Activated CD4-positive, alpha-beta T cell treated with anti-CD3 and anti-CD28 coated beads, Interleukin-2, amount 50 U/mL, for 48 hours (primary cell): ENCODE measurements at places on chromosomes 3 and 15.

- no peak for DNase-seq
Measured at GRCh38 chr3:58798312-58798711, 131.7 kb upstream of the FAM3D start.

- DNase-seq: no peak
Measured at GRCh38 chr15:67349634-67350033, 95.0 kb downstream of the IQCH start.

DNA sequence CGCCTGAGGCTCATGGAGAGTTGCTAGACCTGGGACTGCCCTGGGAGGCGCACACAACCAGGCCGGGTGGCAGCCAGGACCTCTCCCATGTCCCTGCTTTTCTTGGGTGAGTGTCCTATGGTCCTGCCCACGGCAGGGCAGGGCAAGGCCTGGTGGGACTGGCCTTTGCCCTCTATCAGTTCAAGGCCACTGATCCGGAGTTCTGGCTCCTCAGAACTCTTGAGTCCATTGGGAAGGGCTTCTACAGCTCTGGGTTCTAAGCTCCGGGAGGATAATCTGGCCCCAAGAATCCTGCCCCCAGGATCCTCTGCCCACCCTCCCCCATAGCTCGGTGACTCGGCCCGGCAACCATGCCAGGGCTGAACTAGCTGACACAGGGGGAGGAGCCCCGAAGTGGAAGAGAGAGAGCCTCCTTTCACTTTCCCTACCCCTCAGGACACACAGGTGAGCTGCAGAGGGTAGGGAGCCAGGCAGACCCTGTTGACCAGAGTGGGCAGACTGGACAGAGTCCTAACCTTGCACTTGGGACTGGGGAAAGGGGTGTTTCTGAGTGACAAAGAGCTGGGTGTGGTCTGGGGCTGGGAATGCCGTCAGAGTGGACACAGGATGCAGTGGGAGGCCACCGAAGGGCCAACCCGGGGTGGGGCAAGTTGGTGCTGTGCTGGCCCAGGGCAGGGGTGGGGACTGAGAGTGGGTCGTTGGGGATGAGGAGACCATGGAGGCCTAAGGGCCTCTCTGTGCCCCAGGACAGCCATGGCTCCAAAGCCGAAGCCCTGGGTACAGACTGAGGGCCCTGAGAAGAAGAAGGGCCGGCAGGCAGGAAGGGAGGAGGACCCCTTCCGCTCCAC is 664 bp downstream of the PARP3 start:
- peak; percentile 71 for DNase-seq

GRCh38 chr15:69314131-69314530 is 15.4 kb downstream of the PAQR5 start:
- no peak for DNase-seq

DNA sequence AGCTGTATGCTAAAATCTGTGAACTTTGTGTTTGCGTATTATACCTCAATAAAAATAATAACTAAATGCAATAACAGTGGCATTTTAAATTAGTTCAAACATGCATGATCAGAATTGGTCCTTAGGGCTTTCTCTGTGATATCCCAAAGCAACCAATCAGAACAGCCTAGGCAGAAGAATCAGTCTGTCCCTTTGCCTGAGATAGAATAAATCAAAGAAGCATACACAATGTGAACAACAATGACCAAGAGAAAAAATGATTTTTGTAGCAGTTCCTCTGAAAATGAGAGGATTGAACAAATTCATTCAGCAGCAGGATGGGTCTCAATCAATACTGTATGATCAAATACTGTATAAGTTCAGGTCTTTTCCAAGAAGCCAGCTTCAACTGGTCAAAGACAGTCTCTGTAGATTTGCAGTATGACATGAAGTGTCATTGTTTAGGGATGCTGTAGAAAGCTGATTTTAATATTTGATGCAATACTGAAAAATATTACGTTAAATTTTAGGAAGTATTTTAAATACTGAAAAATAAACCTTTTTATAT is 1071.6 kb downstream of the AGBL1 start:
- DNase-seq: no peak

GRCh38 chr3:94779699-94780098 is 716.8 kb downstream of the NSUN3 start:
- no peak for DNase-seq

- DNase-seq: no peak
Measured at GRCh38 chr15:55681631-55682030, 61.3 kb downstream of the PRTG start.

DNA sequence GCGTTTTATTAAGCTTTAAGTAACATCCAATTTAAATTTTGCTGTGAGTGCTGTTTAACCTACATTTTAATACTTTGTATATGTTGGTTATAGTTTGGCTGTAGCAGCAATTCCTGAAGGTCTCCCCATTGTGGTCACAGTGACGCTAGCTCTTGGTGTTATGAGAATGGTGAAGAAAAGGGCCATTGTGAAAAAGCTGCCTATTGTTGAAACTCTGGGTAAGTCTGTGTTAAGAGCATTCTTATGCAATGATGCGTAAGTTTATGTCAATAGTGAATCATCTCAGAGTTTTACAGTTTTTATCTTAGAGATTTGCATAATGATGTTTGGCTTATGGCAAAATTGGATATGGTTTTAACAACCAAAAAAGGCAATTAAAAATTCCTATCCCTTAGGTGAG is 62.7 kb downstream of the ASTE1 start:
- DNase-seq: no peak

- no peak for DNase-seq
Measured at GRCh38 chr15:48555241-48555881, 90.1 kb downstream of the FBN1 start.

GRCh38 chr3:194900854-194901522 is 215.3 kb downstream of the FAM43A start:
- no peak for DNase-seq

DNA sequence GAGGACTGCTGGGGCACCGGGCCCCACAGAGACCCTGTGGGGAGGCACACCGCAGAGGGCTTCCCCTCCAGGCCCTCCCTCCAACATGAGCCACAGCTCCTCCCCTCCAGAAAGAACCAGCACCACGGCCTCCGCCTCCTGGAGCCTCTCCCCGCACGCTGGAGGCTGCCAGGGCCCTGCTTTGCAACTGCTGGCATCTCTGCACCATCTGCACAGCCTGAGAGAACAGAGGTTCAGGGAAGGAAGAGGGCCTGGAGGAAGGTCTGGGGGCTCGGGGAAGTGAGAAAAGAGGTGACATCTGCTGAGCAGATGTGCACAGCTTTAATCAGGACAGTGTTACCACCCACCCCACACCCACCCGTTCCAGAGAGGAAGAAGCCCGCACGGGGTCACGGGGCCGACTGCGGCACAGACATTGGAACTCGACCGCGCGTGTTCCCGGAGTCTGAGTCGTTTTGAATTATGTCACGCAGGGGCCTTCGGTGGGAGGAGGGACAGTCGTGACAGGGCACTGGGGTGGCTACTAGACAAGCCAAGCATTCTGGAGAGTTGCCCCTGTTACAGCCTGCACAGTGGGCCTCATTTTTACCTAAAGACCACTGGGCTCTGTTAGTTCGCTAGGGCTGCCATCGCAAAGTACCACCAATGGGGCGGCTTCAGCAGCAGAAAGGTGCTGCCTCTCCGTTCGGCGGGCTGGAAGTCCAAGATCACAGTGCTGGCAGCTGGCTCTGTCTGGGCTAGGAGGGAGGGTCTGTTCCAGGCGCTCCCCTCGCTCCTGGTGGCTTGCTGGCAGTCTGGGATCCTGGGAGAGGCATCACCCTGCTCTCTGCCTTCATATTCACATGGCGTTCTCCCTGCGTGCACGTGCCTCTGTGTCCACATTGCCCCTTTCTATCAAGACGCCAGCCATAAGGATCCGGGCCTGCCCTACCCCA is 194.8 kb downstream of the XXYLT1 start:
- no peak for DNase-seq

GRCh38 chr15:71781179-71781964 is 29.0 kb upstream of the NR2E3 start:
- peak; percentile 20 for DNase-seq

DNA sequence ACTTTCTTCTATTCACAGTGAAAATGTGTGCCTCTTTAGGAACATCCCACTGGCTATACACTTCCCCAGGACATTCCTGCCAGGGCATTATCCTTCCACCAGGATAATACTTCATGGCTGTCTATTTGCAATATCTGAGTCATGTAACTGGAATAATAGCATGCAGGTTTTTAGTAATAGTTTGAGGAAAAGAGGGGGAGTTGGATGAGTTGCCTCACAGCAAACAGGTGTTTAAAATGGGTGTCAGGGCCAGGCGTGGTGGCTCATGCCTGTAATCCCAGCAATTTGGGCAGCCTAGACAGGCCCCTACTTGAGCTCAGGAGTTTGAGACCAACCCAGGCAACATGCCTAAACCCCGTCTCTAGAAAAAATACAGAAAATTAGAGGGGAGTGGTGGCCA is 585.9 kb downstream of the DIPK2A start:
- no peak for DNase-seq

- no peak for DNase-seq
Measured at GRCh38 chr3:43752905-43753304, 62.2 kb downstream of the ABHD5 start.

GRCh38 chr15:75067123-75067830 is 43.9 kb downstream of the PPCDC start:
- DNase-seq: peak; percentile 55

DNA sequence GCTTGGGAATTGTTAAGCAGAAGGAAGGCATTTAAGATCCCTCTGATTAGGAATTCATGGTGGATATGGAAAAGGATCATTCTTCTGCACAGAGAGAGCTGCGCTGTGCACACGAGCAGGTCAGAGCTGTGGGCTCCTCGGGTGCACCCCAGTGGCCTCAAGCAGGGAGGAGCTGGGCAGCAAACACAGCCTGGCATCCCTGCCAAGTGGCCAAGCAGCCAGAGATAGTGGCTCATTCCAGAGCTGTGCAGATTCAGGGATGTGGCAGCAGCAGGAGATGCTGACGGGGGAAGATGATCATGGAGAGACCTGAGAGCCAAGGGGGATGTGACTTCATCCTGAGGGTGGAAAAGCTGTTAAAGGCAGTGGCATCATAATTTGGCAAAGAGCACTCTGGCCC is 55.9 kb downstream of the LRRK1 start:
- no peak for DNase-seq

- DNase-seq: no peak
Measured at GRCh38 chr3:29554566-29554965, 273.7 kb downstream of the RBMS3 start.

GRCh38 chr15:69914960-69915359 is 182.8 kb downstream of the TLE3 start:
- DNase-seq: no peak

- DNase-seq: no peak
Measured at GRCh38 chr15:74011610-74012009, 17.1 kb downstream of the PML start.

- DNase-seq: no peak
Measured at GRCh38 chr3:66662894-66663293, 162.1 kb upstream of the LRIG1 start.

GRCh38 chr3:142087676-142088075 is 61.7 kb downstream of the TFDP2 start:
- no peak for DNase-seq

GRCh38 chr15:23467110-23467600 is 20.1 kb upstream of the GOLGA6L2 start:
- no peak for DNase-seq

DNA sequence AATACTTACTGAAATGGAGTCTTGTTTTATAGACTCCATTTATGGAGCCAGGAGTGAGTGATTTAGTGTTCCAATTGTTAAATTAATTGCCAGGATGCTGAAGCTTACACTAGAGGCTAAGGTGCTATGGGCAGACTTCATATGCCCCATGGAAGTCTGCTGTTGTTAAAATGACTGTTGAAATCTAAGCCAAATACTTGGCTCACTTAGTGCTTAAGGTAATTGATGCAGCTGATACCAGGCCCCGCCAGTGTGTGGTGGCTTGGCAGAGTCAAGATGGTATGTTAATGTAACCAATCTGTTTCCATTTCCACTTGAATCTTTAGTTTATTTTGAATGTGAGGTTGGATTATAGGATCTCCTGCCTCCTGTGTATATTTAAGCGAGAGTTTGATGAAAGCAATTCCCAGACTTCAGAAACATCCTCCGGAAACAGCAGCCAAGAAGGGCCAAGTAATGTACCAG is 187.1 kb downstream of the ITPR1 start:
- no peak for DNase-seq

DNA sequence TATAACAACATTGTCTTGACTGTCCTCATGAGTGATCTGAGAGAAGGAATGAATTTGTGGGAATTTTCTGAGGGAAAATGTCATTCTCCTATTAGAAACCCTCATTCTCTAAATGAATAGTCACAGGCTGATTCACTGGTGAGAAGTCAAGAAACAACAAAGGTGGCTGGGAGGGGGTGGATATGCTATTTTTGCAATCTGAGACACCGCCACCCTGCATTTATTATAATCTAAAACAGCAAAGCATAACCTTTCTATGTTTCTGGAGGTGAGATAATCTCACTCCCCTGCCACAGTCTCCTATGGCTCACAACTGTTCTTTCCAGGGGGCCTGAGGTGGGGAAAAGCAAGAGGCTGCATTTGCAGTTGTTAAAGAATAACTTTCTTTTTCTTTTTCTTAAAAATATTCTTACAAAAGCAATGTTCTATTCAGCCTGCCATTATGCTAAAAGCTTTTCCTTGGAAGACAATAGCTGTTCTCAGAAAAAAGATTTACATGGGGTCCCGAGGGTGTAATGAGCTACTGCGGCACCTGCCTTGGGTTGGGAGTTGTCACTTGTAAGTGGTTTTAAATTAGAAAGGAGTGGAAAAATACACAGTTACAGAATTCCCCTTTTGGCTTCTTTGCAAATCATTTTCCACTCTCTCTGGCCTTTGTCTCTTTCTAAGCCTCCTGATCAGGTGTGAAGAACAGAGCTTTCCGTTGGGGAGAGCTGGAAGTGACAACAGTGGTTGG is 220.9 kb downstream of the AGBL1 start:
- no peak for DNase-seq

DNA sequence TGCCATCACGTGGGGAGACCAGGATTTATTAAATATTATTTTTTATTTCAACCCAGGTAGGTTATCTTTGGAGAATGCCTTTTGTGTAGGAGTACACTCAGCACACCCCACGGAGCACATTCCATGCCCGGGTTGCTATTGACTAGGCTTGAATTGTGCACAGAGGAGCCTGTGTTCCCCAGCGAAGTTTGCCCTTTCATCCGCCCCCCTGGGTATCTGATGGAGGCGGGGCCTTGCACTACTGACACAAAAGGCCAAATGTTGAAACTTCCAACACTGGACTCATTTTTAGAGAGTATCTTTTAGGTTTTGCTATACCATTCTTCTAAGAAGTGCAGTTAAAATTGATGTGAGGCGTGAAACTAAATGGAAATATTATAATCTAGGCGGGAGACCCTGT is 39.3 kb upstream of the PPP4R2 start:
- DNase-seq: no peak

DNA sequence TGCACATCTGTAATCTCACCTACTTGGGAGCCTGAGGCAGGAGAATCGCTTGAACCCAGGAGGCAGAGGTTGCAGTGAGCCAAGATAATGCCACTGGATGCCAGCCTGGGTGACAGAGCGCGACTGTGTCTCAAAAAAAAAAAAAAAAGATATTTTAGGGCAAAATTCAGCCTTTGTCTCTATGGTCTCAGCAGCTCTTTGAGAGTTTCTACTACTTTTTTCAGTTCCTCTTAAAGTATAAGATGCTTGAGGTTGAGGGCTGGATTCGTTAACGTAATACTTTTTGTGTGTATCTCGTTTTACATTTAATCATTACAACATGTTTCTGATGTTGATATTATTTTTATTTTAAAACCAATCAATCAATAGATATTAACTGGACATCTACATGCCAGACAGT is 381.2 kb upstream of the TBL1XR1 start:
- no peak for DNase-seq

GRCh38 chr3:100844063-100844936 is 135.0 kb downstream of the TFG start:
- DNase-seq: no peak
